ENCODE measurements at places on chromosomes 1 and 21.

- DNase-seq = no peak
Observed at GRCh38 chr1:64568171-64568450, 98.2 kb downstream of the CACHD1 start.

DNA sequence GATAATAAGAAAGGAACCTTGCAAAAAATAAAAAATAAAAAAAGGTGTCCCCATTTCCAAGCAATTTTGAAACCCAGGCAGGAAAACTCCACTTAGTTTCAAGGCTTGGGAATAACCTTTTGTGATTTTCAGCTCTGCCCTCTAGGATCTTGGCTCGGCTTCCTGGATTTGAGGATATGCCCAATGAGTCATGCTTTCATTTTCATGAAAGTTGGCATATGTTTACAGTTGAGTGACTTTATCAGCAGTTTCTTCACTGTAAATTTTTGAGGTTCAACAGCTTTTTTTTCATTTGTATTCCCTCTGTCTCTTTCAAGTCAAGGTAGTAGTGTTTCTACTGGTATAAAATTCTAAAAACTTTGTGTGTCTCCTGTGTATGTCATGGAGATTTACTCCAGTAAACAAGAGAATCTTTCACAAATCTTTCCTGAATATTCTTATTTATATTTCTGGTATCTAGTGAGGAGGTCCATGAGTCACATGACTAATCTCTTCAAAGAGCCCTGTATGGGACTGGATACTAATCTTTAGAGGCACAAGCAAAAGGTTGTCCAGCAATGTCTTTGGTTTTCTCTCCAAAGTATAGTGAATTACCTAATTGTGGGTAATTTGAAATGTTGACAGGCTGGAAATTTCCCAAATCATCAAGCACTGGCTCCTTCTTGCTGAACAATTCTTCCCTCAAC, 335.3 kb downstream of the BRINP2 start:
- DNase-seq = no peak

GRCh38 chr1:219805191-219805590, 123.2 kb downstream of the SLC30A10 start:
- no peak for DNase-seq

GRCh38 chr1:41277371-41277975, 35.4 kb upstream of the SCMH1 start:
- no peak for DNase-seq

- DNase-seq = no peak
Observed at GRCh38 chr1:166836733-166837132, 2.5 kb upstream of the POGK start.

DNA sequence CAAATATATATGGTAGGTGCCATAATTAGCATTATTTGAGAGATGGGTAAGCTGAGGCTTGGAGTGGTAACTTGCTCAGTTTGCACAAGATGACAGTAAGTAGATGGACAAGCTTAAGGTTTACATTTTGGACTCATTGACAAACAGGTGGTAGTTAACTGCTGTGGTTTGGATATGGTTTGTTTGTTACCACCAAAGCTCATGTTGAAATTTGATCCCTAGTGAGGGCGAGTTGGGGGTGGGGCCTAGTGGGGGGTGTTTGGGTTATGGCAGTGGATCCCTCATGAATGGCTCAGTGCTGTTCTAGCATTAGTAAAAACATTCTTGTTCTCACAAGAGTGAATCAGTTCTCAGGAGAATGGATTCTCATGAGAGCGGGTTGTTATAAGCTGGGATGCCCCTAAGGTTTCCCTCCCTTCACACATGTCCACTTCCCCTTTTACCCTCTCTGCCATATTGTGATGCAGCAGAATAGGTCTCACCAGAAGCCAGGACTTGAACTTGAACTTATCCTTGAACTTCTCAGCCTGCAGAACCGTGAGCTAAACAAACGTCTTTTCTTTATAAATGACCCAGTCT, 6.6 kb upstream of the PRRX1 start:
- DNase-seq = no peak

DNA sequence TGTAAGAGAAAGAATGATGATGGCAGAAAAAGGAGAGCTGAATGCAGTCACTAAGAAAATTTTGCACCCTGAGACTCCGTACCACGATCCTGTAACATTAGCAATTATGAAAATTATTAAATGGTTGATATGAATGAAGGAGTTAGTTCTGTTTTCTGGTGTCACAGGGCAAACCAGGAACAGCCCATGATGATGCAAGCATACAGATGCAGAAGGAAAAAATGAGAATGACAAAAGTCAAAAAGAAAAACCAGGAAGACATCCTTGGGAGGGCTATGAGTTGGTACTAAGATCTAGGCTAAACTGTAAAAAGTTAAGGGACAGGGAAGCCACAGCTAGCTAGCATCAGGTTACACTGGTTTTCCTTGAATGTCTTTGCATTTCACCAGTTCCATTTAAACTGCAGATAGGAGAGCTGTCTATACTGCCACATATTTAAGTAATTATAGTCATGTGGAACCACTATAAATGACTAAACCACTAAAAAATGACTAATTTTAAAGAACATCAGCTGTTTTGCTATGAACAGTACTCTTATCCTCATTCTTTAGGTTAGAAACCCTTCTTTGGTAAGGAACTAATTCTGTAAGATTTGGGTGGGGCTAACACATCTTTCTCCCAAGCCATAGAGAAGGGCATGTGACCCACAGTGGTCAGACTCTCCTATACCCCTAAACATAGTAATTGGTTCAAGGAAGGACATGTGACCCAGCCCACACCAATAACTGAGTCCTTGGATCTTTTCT, 11.4 kb downstream of the DOCK7 start:
- DNase-seq = no peak

- DNase-seq = no peak
Observed at GRCh38 chr1:115051850-115052249, 22.2 kb downstream of the TSHB start.

GRCh38 chr1:150928286-150928685, 2.1 kb downstream of the SETDB1 start:
- DNase-seq = no peak

DNA sequence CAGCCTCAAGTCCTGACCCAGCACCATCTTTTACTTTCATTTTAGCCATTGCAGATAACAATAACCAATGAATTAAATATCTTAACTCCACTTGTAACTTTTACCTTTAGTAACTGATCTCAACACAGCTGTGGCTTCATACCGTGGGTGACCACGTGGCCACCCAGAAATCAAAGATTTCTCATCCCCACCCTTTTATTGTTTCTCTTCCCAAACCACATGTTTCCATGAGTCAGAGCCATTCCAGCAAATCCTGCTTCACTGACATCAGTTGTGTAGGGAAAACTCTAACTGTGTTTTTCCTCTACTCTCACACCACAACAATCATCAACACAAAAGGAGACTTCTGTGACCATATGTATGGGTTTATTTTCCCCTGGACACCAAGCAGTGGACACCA, 25.1 kb upstream of the BRDT start:
- DNase-seq = no peak
